Hematopoietic multipotent progenitor cell (in vitro differentiated cells): ENCODE measurements at places on chromosomes 7 and 10.

DNA sequence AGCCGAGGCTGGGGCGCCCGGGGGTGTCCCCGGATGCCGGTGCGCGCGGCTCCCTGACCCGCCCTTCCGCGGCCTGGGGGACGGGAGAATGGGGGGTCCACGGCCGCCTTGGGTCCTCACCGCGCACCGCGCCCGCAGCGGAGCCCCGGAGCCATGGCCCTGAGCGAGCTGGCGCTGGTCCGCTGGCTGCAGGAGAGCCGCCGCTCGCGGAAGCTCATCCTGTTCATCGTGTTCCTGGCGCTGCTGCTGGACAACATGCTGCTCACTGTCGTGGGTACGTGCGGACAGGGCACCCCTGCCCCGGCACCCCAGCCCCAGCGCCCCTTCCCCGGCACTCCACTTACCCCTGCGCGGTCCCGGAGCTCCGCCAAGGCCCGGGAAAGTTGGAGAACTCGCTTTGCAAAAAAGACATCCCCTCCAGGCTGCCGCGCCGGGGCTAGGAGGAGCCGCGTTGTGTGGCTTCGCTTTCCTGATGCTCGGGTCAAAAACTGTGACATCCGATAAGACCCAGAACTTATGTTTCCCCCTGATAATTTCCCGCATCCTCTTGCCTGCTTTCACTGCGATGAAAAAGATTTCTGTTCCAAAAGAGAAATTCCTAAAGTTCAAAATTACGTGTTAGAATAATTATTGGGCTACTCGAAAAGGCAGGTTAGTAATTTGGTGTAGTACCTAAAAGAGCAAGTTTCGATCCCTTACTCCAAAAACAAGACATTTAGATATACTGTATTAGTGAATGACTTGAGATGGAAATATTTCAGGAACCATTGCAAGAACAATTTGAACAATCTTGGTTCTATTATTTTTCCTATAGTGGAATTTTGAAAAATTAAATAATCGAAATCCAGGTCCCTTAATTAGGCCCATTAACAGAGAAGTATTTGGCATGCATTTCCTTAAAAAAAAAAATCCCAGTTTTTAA is 888 bp downstream of the SLC18A2 start:
- DNase-seq, result peak; percentile 51

DNA sequence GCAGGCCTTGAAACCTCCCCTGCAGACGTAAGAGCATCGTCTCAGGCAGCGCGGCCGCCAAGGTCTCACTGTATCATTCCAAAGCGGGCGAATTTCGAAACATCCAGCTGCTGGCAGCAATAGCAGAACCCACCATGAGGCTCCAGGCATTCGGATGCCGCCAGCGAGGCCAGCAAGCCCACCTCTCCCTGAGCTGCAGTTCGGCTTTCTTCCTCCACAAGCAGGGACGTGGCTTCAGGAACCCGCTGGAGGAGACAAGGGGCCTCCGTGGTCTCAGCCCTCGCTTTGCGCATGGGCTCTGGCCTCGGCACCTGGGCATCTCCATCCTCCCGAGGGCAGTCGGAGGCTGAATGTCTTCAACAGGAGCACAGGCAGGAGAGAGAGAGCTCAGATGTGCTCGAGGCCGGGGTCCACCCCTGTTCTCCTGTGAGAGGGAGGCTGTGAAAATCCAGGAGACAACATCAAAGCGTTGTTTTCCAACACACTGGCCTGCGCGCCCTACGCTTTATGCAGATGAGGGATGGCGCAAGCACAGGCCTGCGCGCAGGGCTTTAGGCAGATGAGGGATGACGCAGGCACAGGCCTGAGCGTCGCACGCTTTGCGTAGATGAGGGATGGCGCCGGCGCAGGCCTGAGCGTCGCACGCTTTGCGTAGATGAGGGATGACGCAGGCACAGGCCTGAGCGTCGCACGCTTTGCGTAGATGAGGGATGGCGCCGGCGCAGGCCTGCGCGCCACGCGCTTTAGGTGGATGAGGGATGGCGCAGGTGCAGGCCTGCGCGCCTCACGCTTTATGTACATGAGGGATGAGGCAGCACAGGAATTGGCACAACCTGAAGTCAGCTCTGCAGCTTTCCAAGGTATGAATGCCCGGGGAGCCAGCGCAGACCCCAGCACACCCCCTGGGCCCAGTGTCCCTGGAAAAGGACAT is 103.2 kb downstream of the WDR37 start:
- DNase-seq, result no peak

DNA sequence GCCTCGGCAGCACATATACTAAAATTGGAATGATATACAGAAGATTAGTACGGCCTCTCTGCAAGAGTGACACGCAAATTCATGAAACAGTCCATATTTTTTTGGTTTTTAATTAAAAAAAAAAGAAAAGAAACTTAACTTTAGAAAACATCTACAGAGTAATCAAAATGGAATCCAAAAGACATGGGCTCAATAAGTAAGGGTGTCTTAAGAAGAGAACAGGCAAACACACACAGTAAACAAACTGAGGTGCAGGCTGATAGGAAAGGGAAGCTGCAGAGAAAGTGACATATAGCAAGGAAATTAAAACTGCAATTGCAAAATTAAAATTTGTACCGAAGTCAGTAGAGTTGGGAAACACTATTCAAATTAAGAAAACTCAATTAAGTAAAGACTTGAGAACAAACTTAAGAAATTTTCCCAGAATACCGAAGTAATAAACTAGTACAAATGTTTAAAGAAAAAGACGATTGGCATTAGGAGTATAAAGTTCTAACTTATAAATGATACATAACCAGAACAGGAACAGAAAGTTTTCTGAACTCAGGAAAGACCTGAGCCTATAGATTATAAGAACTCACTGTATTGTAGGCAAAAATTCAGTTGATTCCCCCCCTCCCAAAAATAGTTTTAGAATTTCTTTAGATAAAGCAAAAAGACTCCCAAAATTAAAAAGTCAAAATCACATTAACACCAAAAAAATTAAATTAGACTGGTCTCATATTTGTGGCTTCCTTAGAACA is 16.3 kb downstream of the MTPN start:
- no peak for DNase-seq

GRCh38 chr10:131560166-131560565 is 248.6 kb upstream of the TCERG1L start:
- DNase-seq, result no peak

- DNase-seq, result peak; percentile 71
Measured at GRCh38 chr10:7184660-7185366, 226.0 kb downstream of the SFMBT2 start.

- peak; percentile 70 for DNase-seq
Measured at GRCh38 chr10:86899670-86900276, 57.6 kb downstream of the MMRN2 start.

GRCh38 chr10:8133146-8133545 is 78.7 kb downstream of the GATA3 start:
- peak; percentile 91 for DNase-seq
